ENCODE measurements at places on chromosomes 2 and 18. TPM values are rescaled to one million over a fixed set of nuclear protein-coding genes. Genes with fewer than 3 reads are reported as not detected.

Gene RASGRP3
- total RNA-seq = 0.32 TPM

Gene CCDC141
- total RNA-seq = 0.21 TPM

Gene COL4A3
- total RNA-seq = 1.5 TPM

DNA sequence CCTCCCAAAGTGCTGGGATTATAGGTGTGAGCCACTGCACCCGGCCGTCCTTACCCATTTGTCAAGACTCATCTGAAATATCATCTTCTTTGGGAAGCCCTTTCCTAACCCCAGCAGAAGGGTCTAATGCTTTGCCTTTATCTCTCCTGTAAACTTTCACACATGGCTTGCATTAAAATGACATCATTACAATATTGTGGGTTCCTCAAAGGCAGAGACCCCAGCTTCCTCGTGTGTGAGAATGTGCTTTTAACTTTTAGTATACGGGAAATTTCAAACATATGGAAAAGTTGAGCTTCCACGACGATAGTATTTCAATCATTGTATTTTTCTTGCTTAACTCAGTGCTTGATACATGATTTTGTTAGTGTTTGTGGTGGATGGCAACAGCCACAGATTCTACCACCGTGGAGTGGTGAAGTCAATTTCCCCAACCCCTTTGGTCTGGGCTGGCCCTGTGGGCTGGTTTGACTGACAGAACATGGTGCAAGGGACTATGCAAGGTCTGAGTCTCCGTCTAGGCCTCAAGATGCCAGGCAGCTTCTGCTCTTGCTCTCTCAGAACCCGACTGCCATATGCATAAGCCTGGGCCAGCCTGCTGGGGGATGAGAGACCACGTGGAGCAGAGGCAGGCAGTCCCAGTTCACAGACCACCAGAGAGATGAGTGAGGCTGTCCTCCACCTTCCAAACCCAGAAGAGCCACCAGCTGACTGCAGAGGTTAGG lies 39.9 kb downstream of the NGEF start:
- ATAC-seq = no peak

All from motor neuron (in vitro differentiated cells).